ENCODE measurements at places on chromosomes 3 and 15. TPM values are rescaled to one million over a fixed set of nuclear protein-coding genes. Genes with fewer than 3 reads are reported as not detected.

DNA sequence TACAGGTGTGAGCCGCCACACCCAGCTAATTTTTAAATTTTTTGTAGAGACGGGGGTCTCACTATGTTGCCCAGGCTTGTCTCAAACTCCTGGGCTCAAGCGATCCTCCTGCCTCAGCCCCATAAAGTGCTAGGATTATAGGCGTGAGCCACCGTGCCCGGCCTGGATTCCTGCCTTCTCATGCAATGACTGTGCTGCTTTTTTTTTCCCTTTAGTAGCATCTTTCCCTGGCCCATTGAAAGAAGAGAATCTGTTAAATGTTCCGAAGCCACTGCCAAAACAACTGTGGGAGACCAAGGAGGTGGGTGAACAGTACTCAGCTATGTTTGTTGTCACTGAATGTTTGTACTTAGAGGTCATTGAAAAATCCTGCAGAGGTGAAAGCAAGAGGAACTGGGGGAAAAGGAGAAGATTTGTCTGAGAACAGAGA is 88.0 kb downstream of the CRTC3 start:
- DNase-seq, result no peak

DNA sequence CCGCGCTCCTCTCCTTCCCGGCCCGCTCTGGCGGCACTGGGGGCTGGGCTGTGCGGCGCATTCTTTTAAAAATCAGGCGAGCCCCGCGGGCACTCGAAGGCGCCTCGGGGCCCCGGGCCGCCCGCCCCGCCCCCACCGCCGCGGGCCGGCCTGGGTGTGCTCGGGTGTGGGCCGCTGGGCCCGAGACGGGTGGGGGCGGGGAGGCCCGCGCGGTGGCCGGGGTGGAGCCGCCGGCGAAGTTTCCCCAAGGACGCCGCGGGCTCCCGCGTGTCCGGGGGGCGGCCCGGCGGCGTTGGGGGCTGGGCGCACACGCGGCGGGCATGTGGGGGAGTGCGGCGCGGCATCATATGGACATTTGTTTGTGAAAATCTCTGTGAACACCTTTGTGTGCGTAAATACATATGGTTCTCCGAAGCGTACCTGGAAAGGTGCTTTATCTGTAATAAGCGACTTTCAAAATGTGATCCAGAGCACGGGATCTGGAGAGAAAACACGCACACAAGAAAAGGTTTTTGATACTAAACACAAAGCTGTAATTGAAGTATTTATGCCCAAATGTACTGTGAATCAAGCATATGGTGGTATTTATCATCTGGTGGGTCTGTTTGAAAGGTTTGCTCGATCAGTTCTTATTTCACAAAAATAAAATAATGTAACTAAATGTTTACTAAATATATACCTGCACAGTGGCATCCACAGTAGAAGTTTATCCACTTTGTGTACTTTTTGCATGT is 612 bp upstream of the TBL1XR1 start:
- DNase-seq, result peak; percentile 61

DNA sequence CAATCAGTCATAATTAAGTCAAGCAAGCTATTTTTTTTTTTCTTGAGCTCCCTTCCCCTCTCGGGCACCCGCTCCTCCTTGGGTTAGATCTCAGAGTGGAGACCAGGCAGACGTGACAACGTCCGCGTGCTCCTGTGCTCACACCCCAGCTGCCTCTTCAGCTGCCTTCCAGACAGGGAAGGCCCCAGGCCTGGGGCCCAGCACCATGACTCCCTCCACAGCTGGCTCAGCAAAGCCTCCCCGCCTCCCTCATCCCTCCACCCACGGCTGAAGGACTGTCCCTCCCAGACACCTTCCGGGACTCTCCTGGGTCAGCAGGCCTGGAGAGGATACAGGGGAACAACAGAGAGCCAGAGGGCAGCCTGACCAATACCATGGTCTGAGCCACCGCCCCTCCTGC is 87.9 kb upstream of the LINGO1 start:
- DNase-seq, result no peak

- DNase-seq, result peak; percentile 99
These were observed 85.6 kb downstream of the NEDD4 start for GRCh38 chr15:55907797-55908196.

- DNase-seq, result no peak
These were observed 14.0 kb upstream of the PLA2G4E start for GRCh38 chr15:42034628-42035434.

DNA sequence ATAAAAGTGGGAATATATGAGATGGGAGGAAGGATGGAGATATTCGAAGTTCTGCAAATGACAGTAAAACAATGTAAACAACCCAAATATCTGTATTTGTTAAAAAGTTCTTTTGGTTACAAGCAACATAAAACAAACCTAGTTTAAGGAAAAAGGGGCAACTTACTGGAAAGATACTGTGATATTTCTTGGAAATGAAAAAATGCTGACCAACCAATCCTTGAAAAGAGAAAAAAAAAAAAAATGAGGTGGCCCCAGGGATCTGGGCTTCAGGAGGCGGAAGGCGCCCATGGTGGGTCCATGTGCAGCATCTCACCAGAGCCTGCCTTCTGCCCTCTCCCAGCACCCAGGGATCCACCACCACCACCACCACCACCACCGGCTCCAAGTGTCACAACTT is 59.1 kb downstream of the VGLL4 start:
- DNase-seq, result no peak

- DNase-seq, result peak; percentile 60
These were observed 148.5 kb upstream of the CTDSPL start for GRCh38 chr3:37712918-37713817.

The ANAPC13 gene
- 196 TPM for total RNA-seq

The MBNL1 gene
- 124 TPM for total RNA-seq

The BCHE gene
- total RNA-seq, result 0.19 TPM

The PLIN1 gene
- 0.06 TPM for total RNA-seq

The SIDT1 gene
- total RNA-seq, result not detected

All from LHCN-M2 (cell line).